Left renal cortex interstitium (tissue), 4 donors: ENCODE measurements at places on chromosomes 4 and X. TPM values are rescaled to one million over a fixed set of nuclear protein-coding genes. Genes with fewer than 3 reads are reported as not detected.

DNA sequence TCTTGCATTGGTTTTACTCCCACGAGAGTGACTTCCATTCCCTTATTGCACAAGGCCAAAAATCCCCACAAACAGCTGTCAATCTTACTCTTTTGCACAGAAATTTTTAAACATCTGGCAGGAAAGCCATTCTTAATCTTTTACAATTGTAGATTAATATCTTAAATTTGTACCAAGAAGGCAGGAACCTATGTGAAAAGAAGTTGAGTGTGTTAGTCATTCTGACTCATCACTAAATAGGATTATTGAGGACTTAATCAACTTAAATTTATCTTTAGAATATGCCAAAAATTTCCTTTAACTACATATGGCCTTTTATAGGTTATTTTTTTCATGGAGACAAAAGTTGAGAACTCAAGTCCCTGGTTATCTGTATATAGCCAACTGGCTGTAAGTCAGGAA lies 49.0 kb upstream of the VEGFC start:
- no peak for DNase-seq

- no peak for DNase-seq
These were observed 211.8 kb upstream of the CPEB2 start for GRCh38 chr4:14790494-14790893.

GAGE13 gene
- not detected for polyA plus RNA-seq

DNA sequence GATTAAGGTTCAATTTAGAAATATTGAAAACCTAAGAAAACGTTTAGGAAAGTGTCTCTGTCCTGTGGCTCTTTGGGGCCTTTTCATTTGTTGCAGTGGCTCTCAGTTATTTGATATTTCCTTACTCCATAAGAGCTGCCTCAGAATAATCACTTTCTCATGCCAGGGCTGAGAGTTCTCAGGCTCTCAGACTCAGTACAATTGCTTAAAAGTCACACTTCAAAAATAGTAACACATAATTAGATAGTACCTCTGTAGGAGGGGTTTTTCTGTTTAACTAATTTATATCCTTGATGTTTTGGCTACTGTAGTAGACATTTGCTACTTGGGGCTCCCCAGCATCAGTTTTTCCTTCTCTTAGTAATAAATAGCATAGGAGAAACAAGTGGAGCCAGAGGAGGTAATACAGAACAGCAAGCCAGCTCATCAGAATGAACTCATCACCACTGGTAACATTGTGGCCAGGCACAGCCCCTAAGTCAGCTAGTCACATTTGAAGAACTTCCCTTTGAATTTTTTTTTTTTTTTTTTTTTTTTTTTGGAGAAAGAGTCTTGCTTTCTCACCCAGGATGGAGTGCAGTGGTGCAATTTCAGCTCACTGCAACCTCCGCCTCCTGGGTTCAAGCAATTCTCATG lies 8.0 kb upstream of the HNRNPD start:
- DNase-seq: no peak

- DNase-seq: no peak
These were observed 22.8 kb downstream of the CFAP99 start for GRCh38 chr4:2441393-2442174.

GRCh38 chr4:92236877-92237276 lies 66.9 kb upstream of the GRID2 start:
- no peak for DNase-seq

DNA sequence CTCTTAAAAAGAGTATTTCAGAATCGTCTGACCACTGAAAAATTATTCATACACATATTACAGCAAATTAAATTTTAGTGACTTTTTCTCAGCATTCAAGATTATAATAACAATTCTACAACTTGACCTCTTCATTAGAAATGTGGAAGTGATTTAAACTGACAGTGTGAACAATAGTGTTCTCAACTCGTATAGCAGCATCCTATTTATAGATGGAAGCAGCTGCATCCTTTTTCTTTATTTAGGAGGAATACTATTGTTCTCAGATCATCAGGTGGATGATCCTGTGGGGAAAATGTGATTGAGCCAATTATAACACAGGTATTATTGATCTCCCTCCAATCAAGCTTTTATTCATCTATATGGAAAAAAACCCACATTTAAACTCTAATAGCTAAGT lies 56.7 kb downstream of the RAPGEF2 start:
- DNase-seq: no peak

GRCh38 chr4:15444879-15445547 lies 17.2 kb downstream of the C1QTNF7 start:
- DNase-seq: no peak

TEX11 gene
- polyA plus RNA-seq: 0.08 TPM

- no peak for DNase-seq
These were observed 221.6 kb upstream of the LCORL start for GRCh38 chr4:18242919-18243693.

GRCh38 chr4:21077967-21078366 lies 377.7 kb downstream of the PACRGL start:
- no peak for DNase-seq

SPANXA1 gene
- not detected for polyA plus RNA-seq

GRCh38 chrX:97639526-97639925 lies 755.8 kb downstream of the RPA4 start:
- no peak for DNase-seq

DNA sequence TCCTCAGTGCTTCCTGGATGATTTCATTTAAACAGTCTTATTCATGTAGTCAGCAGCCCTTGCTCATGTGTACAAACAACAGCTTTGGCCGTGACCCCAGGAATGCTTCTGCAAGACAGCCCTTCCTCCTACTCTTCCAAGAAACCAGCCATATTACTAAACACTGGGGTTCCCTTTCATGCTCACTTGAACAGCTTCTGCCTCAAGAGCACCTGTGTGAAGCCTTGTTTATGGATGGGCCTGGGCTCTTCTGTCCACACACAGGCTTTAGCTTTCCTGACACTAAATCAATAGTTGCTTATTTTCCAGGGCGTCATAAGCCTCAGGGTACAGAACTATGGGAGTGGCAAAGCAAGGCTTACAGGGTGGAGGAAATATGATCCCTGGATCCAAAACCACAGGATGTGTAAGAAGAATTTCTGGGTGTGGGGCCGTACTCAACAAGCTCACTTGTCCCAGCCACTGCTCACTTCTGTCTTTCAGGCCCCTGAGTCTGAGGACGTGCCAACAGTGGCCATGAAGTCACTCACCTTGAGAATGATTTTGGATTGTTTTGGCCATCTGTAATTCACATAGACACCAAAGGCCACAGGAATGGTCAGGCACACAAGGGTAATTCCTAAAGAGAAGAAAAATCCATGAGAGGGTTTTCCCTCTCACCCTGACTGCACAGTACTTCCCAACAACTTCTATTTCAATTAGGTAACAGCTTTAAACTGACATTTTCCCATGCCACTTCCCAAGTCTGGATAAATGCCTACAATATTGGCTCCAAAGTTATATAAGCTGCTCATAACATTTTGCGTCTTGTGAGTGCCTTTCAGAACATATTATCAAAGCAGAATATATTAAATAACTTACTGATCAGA lies 17.7 kb downstream of the SLC10A6 start:
- no peak for DNase-seq

GPR173 gene
- polyA plus RNA-seq: 30.3 TPM

GRCh38 chrX:44016906-44017305 lies 43.7 kb upstream of the NDP start:
- no peak for DNase-seq

GRCh38 chr4:141124224-141124623 lies 9.0 kb downstream of the RNF150 start:
- DNase-seq: no peak

GRCh38 chr4:75255261-75255660 lies 258.9 kb downstream of the RCHY1 start:
- DNase-seq: no peak

PABPC1L2A gene
- not detected for polyA plus RNA-seq

DNA sequence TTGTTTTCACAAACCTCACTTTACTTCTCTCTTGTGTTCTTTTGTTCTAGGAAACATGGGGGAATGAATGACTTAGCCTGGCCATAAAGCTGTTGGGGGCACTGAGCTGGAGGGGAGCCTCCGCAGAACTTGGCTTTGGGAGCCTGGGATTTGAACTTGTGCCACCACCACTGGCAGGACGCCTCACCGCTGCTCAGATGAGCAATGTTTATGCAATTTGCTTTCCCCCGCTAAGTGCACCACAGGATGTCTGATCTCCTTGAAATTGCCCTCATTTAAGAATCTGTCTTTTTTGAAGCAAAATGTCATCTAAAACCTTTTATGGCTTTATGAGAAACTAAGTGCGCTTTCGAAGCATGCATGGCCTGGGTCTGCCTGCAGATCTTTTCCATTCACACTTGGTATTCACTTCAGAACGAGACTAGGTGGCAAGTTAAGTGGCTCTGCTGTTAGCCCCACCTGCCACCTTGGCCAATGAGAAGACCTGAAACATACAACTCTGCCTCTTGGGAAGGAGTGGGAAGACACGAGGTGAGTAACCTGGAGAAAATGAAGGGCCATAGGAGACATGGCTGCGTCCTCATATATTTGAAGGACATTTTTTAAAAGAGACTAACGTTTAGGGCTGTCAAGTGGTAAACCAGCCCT lies 119.3 kb downstream of the LDB2 start:
- DNase-seq: no peak

DNA sequence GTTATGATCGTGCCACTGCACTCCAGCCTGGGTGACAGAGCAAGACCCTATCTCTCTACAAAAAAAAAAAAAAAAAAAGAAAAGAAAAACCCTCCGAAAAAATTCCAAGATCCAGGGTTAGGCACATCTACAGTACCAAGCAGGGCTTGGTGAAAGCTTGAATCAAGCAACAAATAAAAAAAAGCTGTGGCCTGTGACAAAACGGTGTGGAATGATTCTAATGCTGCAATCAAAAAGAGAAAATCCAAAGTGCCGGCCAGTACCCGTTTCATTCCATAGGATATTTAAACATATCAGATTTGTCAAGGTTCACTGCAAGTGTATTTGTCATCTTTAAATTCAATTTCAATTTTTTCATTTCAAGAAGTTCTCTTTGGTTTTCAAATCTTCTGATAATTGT lies 20.5 kb downstream of the RWDD4 start:
- DNase-seq: no peak

DNA sequence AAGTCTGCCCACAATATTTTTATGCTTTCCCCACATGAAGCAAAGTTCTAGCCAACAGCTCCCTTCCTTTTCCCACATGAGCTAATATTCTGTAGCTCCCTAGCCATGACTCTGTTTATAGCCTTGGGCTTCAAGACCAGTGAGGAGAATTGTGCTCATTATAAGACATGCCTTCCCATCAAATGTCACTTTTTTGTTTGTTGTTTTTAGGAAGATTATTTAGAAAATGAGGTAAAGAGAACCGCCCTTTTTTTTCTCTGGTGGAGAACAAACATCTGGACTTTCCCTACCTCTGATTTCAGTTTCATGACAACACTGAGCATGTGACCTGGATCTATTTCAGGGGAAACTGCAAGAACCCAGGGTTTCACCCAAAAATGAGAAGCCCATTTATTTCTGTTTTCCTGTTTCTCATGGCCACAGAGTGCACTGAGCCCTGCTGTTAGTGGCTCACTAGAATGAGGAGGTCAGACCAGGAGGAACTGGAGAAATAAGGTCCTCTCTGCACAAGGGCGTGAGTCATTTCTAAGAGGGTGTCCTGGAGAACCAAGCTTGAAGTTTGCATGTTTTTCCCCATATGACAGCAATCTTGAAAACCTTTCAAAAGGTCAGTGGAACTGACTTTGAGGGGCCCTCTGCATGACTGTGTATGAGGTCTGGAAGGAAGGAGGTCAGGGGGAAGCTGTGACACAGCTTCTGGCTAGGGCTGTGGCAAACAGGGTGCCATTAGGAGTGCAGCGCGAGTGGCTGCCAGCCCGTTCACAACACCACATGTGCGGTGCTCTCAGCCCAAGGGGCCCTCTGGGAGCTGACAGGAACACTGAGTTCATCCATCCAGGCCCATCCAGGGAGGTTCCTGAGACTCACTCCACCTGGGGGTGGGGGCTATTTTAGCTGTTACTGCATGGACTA lies 55.2 kb downstream of the CHST7 start:
- DNase-seq: no peak

NLGN4X gene
- polyA plus RNA-seq: 12.3 TPM

DNA sequence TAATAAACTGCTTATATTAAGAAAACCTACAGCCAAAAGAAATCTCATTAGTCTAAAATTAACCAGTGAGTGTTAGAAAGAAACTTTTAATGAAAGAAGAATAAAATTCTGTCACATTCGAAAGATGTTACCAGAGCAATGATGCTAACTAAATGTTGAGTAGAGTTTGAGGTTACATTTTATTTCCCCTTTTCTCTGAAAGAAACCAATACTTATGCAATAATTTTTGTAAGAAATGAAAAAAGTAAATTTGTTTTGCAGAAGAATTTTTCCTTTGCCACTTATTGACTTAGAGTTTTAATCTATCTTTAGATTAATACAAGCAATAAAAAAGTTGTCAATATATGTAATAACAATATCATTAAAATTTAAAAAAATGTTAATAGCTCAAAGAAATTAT lies 574.0 kb upstream of the GALNTL6 start:
- no peak for DNase-seq

MBNL3 gene
- polyA plus RNA-seq: 31.1 TPM

EGF gene
- polyA plus RNA-seq: 6.4 TPM

- no peak for DNase-seq
These were observed 183.7 kb downstream of the NR3C2 start for GRCh38 chr4:148258535-148258934.

- DNase-seq: no peak
These were observed 193.1 kb upstream of the GPC4 start for GRCh38 chrX:133608406-133608805.

MAP3K15 gene
- polyA plus RNA-seq: 4.5 TPM

GRCh38 chr4:53917729-53918128 lies 146.7 kb downstream of the CHIC2 start:
- no peak for DNase-seq
